ENCODE measurements at places on chromosomes 7 and 10. TPM values are rescaled to one million over a fixed set of nuclear protein-coding genes. Genes with fewer than 3 reads are reported as not detected.

The PALD1 gene
- total RNA-seq: 5.9 TPM

The OGDH gene
- 31.7 TPM for total RNA-seq

The TAS2R3 gene
- total RNA-seq: not detected

The MNX1 gene
- total RNA-seq: 6.1 TPM

The CPEB3 gene
- total RNA-seq: 0.41 TPM

The PLEKHA1 gene
- 25.2 TPM for total RNA-seq
